Smooth muscle cell of bladder (primary cell): ENCODE measurements at places on chromosomes 7 and 10. TPM values are rescaled to one million over a fixed set of nuclear protein-coding genes. Genes with fewer than 3 reads are reported as not detected.

Gene DNAH11
- total RNA-seq = 0.28 and 0.46 TPM in 2 replicates

Gene ANKRD30A
- not detected in 2 replicates for total RNA-seq

Gene TDRD1
- total RNA-seq = under 0.01 and 0.83 TPM in 2 replicates

Gene HTR5A
- not detected in 2 replicates for total RNA-seq

Gene PRKCQ
- total RNA-seq = under 0.01 and 0.09 TPM in 2 replicates

Gene ANXA8L1
- 0.43 TPM in 1 of 2 replicates, not detected in the other for total RNA-seq

Gene PSMA2
- 44.6 and 54.5 TPM in 2 replicates for total RNA-seq

Gene LRRTM3
- not detected in 2 replicates for total RNA-seq

Gene HOXA3
- 1.8 and 3.2 TPM in 2 replicates for total RNA-seq

Gene TMEM236
- total RNA-seq = under 0.01 TPM in 2 replicates

Gene CYP3A4
- not detected in 2 replicates for total RNA-seq
